ENCODE measurements at places on chromosomes 2 and 18. TPM values are rescaled to one million over a fixed set of nuclear protein-coding genes. Genes with fewer than 3 reads are reported as not detected.

The ICOS gene
- polyA plus RNA-seq, result 0.42 TPM

The MBP gene
- polyA plus RNA-seq, result 28.8 TPM

The CDH7 gene
- polyA plus RNA-seq, result 0.22 TPM

The KYNU gene
- polyA plus RNA-seq, result 3.1 TPM

The CNGA3 gene
- polyA plus RNA-seq, result 2.3 TPM

The PAX8 gene
- polyA plus RNA-seq, result 2.1 TPM

DNA sequence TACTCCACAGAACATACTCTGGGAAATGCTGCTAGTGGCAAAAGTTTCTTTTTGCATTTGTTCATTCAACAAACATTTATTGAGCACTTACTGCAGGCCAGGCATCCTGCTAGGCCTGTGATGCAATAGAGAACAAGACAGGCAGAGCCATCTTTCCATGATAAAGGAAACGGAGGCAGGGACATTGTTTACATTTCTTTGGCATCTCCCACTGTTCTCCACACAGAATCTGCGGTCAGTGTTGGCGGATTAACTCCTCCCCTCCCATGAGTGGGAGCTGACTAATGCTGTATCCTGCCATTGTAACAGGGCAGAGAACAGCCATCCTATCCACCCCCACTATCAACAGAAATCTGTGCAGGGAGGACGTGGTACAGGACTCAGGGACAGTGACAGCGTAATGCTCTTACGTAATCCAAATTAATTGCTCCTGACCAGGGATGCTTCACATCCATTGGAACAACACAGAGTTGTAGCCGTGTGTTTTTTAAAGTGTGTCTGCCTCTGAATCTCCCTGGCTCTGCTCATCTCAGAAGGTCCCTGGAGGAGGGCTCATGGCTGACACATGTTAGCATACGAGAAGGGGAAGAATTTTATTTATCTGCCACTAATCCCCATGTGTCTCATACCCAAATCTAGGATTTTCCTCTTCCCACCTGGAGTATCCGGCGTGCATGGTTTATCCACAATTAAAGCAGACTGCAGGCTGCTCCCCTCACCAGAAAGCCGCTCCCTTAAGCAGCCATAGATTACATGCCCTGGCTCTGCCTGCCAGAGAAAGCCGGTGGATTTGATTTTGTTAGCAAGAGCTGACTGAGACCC, 32.3 kb downstream of the STEAP3 start:
- DNase-seq, result peak; percentile 6

DNA sequence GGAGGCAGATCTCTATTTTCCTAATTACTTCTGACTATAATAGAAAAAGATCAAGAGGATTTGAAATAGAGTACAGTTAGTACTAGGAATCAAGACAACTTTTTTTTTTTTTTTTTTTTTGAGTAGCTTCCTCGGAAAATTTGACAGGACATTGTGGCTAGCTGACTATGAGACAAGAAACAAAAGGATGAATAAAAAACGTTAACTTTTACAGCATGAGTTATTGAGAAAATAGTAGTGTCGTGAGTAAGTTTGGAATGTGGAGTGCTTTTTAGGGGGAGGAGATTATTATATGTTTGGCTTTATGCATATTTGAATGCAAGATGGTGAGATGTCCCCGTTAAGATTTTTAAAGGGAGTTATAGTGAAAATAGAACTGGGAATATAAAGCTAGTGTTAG, 27.7 kb upstream of the CPS1 start:
- DNase-seq, result no peak

- no peak for DNase-seq
These were observed 166.2 kb downstream of the TGIF1 start for GRCh38 chr18:3616142-3616541.

DNA sequence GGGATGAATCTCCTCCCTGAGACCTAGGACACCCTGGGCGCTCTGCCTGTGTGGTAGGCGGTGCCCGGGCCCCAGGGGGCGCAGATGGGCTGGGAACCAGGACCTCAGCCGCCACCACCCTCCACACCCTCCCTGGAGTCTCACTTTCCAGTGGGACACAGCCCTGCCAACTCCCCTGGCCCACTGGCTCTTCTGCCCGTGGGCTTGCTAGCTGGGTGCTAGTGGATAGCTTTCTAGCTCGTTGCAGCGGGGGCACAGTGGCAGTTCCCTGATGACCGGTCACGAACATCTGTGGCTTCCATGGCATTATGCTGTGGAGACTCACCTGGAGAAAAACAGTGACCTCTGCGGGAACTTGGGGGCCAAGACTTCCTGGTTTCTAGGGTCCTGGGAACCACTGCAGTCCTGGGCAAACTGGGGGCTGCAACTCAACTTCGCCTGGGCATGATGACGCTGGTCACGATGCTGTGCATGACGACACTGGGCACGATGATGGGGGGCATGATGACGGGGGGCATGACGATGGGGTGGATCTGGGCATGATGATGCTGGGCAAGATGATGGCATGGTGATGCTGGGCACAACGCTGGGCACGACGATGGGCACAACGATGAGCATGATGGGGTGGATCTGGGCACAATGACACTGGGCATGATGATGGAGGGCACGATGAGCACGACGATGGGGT, 31.0 kb upstream of the ALLC start:
- DNase-seq, result no peak

- no peak for DNase-seq
These were observed 541.5 kb upstream of the NETO1 start for GRCh38 chr18:73409242-73409641.

DNA sequence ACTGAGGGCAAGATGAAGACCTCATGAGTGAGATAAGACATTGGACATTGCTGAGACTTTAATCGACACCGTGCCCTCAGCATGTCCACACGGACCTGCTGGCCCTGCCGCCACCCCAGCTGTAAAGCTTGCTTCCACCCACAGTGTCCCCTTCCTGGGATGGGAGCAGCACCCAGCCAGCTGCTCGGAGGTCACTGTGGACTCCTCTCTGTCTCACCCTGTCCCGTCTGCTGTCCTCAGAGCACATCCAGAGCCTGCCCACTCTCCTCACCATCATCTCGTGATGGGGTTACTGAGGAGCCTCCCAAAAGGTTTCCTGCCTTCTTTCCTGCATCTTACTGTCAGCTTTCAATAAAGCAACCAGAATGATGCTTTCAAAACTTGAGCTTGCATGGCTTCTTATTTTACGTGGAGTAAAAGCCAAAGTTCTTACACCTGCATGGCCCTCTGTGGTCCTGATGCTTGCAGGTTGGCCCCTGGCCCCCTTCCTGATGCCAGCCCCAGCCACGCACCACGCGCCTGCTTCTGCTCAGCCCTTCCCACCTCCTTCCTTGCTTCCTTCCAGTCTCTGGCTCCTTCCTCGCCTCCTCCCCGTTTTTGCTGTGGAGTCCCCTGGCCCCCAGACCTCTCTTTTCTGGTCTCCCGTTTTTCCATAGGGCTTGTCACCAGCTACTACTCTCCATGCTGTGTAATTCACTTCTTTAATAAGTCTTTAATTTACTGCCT, 67.0 kb downstream of the DGKD start:
- DNase-seq, result no peak

DNA sequence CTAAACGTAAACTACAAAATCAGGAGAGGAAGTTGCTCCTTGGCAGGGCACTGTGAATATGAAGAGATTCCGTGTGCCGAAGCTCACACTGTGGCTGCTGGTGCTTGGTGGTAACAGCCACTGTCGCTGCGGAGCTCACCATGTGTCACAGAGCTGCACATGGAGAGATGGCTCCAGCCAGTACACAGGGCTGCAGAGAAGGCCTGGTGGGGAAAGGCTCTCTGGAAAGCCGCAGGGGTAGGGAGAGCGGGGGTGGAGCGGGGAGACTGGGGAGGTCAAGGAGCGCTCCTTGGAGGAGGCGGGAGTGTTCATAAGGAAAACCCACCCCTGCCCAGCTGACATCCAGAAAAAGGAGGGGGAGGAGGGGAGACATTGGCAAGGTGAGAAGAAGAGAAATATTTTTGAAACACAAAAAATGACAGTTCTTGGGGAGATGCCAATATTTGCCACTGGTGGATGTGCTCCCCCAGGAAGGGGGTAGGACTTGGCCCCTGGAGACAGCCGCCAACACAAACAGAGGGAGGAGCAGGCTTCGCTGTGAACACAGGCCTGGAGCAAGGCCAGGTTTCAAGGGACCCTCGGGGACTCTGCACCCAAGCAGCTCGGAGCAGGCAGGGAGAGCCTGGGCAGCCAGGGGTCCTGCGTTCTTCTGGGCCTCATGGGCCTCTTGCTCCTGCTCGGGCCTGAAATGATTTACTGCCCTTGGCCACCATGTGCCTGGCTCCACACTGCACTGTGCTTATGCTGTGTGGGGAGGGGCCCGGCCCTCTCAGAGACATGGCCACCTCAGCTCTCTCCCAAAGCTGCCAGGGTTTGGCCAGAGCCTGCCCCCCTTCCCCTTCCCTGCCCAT, 102.6 kb upstream of the GLI2 start:
- DNase-seq, result peak; percentile 41

DNA sequence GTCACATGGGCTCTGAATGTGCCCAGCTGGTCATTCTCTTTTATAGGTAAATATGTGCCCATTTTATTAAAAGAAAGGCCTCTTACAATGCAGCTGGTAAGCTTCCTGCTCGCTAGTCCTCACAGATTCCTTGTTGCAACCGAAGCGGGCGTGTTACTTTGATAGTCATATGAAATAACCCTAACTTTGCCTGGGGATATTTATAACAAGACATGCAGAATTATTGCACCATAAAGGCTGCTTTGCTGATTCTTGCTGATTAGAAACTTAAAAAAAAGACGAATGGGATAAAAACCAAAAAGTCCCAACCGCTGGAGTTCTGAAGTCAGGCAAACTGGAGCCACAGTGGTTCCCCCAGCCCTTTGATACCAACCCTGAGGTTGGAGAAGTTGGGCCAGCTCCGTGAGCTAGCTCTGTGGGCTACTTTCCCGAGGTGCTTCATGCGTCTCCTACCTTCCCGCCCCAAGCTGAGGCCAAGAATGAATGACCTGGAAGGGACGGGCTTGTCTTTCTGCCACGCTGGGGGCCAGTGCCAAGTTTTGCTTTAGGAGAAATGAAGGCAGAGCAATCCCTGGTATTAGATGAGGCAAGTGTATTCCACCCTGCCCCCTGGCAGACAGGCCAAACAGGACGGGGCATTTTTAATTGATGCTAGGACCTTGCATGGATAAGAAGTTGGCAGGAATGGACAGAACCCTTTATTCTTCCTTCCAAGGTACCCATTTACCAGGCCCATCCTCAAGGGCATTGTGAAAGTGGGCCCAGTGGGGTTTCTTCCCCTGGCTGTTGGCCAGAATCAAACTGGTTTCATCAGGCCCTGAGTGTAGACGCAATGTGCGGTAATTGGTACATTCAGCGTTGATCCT, 140.4 kb downstream of the KCTD1 start:
- DNase-seq, result no peak

- no peak for DNase-seq
These were observed 4.7 kb downstream of the EEF1B2 start for GRCh38 chr2:206164261-206164862.

DNA sequence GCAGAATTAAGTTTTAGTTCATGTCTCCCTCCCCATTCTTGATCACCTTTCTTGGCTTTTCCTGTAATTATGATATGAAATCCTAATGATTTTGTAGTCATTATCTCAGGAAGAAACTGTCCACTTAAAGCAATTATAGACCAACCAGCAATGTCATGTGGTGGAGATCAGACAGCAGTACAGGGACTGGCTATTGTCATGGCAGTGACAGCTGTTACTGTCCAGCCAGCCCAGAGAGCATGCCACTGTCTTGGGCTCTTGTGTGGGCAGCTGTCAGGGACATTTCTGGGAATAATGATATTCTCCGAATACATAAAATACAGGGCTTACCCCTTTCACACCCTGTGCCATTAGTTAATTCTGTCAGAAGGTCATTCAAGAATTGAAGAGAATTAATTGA, 355.3 kb upstream of the RAB12 start:
- no peak for DNase-seq

Data from large intestine (tissue), 12 donors.